Natural killer cell treated with Interleukin-12 subunit alpha and Interleukin-12 subunit beta and Interleukin-15 and Interleukin-18, amount 100 ng/mL, for 72 hours (primary cell): ENCODE measurements at places on chromosomes 1 and 21.

DNA sequence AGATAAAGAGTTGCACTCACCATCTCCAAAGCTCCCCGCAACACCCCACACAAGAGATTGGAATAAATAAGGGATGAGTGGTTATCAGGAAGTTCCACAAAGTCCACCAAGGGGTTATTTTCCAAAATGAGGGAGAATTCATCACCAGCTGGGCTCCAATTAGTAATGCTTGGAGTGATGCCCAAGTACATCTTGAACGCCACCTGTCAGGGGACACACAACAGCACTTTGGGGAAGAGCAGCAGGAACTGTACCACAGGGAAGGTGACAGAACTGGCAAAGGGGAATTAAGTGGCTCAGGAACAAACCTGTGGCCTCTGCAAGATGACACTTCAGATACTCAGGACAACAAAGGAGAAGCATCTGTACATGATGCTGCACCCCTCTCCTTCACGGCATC lies 11.5 kb downstream of the TRAPPC3 start:
- DNase-seq = no peak

DNA sequence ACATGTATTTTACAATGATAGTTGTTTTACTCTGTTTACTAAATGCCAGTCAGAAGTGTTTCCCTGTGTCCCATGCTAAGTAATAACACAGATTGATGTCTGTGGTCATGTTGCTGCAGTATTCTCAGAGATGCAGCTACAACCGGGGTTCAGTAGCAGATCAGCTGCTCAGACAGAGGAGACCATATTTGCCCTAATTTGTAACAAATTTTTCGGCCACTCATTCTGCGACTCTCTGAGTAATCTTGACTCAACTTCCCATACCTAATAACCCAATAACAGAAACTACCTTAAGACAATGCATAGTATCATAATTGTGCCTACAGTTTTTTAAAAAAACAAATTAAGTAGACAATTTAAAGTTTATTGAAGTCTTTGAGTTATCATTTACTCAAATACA lies 32.6 kb downstream of the NIBAN1 start:
- DNase-seq = no peak

DNA sequence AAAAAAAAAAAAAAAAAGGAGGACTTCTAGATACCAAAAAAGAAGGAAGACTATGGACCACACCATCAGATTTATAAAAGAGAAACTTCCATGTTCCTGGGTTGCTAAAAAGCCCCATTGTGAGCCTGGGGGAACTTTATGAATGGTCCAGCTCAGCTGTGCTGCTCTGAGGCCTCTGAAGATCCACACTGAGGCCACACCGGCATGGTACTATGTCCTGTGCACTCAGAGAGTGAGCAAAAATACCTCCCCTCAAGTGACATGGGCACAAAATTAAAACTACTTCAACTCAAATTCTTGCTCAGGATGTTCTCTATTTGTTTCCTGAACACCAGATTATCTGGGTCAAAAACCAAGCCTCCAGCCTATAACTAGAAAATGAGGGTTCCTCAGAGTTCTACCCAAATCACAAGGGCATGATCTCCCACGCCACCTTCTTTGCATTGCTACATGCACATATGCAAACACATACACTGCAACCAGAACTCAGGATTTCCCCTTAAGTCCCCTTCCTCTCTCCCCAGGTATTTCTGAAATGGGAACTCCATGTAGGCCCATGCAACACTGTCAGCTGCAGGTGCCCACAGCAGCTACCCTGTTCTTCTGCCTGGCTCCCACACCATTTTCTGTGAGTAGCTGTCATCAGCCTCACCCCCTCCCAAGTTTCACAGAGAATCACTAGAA lies 94.4 kb downstream of the SH3GLB1 start:
- no peak for DNase-seq

GRCh38 chr1:103958699-103959098 lies 209.0 kb downstream of the AMY1C start:
- no peak for DNase-seq

DNA sequence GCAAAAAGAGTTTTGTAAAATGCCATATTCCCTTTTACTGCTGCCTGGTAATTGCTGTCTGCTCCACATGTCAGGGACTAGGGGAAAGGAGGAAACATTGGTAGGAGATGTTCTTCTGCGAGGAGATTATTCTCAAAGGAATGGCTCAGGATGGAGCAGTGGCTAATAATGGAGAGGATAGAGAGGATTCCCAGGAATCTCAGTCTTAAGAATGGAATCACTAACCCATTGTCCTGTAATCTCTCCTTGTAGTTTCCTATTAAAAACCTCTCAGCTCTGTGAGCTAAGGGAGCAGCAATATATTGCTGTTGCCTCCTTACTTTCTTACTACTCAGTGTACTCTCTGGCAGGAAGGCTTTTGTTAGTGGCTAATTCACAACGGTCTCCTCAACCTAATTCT lies 175.4 kb downstream of the HS2ST1 start:
- DNase-seq = no peak

DNA sequence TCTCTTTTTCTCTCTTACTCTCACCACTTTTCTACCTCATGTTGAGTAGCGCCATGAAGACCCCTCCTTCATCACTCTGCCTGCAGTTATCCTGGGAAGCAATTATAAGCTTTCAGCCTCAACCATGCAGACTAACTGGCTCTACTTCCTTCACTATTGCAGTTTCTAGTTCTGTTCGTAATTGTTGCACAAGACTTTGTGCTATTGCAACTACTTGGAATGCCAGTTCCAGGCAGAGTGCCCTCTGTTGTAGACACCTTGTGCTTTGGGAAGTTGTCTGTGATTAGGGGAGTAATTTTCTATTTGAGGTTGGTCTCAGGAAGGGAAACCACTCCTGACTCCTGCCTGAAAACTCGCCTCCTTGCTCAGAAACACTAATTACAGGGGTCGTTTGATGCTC lies 19.4 kb downstream of the PGM1 start:
- DNase-seq = no peak

- DNase-seq = peak; percentile 48
These were observed 65.8 kb upstream of the VAMP3 start for GRCh38 chr1:7705048-7705907.

DNA sequence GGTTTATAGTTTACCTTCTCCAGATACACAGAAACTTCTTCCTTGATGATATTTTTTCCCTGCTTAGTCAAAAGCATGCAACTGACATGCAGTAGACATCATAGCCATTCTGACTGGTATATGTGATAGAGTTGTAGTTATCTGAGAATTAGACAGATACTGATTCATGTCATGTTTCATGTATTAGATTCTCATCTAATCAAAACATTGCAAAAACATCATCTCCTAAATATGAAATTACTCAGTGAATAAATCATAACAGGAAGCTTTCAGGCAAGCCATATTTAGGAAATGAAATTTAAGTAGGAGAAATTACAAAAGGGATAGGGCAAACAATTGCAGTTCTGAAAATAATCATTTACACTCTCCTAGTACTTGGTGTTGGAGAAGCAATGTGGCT lies 38.4 kb upstream of the ASB17 start:
- no peak for DNase-seq

DNA sequence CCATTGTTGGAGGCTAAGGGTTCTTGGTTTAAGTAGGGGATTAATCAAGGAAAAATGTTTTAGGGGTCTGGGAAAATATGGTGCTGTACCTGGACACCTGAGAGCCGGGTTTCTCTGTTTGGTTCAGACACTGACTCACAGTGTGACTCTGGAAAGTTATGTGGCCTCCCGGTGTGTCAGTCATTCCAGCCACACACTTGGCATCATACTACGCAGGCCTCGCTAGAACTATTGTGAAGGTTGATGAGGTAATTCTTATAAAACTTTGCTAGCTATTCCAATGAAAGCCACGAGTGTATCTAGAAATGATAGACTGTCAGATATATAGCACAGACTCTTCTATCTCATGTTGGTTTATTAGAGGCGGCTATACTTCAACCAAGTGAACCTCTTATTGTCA lies 4.8 kb upstream of the CAMSAP2 start:
- no peak for DNase-seq

DNA sequence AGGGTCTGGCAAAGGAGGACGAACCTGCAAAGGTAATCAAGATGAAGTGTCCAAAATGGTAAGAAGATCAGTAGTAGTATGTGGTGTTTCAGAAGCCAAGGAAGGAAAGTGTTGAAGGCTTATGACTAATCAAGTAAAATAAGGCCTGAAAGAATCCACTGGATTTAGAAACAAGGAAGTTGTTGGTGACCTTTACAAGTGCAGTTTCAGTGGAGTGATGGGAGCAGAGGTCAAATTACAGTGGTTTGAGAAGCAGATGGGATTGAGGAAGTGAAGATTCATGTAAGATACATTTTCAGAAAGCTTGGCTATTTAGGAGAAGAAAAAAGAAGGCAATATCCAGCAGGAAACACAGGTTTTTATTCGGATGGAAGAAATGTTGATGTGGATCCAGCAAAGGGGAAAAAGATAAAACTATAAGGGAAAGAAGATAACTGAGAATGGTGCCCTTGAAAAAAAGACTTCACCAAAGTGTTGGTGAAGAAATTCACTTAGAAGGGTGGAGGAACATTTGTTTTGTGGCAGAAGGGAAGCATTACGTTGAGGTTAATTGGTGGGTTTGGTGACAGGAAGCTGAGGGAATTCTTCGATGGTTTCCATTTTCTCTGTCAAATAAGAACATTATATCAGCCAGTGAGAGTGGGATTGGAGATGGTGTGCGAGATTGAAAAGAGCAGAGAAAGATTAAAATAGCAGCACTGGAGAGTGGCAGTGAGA lies 2.1 kb downstream of the ARMH1 start:
- no peak for DNase-seq

- DNase-seq = no peak
These were observed 3.2 kb downstream of the ANXA9 start for GRCh38 chr1:150985179-150985825.

GRCh38 chr1:22507587-22507986 lies 55.7 kb upstream of the EPHA8 start:
- DNase-seq = no peak

DNA sequence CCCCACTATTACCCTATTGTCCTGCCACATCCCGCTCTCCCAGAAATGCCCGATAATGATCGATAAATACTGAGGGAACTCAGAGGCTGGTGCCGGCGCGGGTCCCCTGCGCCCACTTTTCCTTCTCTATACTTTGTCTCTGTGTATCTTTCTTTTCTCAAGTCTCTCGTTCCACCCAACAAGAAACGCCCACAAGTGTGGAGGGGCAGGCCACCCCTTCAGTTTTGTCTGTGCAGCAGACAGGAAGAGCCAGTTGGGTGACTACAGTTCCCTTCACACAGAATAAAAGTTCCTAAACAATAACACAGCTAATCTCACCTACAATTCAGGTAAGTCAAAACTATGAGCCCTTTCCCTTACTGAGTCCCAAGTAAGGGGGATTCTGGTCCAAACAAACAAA lies 423.7 kb downstream of the SMYD3 start:
- DNase-seq = no peak

- no peak for DNase-seq
These were observed 354.9 kb upstream of the ADAMTS5 start for GRCh38 chr21:27321791-27322190.

- no peak for DNase-seq
These were observed 143.0 kb downstream of the MRPL39 start for GRCh38 chr21:25464275-25464674.

- DNase-seq = peak; percentile 79
These were observed 98.9 kb upstream of the BACE2 start for GRCh38 chr21:41068967-41069642.

DNA sequence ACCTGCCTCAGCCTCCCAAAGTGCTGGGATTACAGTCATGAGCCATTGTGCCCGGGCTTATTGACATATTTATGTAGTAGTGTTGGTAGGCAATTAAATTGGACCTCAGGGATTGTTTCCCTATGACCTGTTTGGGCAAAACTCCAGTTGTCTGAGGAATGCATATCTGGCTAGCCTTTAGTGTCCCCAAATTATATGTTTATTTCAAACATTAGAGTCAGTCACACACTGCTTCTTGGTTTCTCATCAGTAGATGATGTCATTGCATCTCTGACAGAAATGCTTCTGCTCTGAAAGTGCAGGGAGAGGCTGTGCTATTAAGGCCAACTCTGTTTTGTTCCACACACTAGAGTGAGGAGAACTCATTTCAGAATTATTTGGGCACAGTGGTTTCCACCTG lies 12.5 kb downstream of the PIP5K1A start:
- no peak for DNase-seq

- no peak for DNase-seq
These were observed 11.0 kb downstream of the FAM163A start for GRCh38 chr1:179754041-179754624.

DNA sequence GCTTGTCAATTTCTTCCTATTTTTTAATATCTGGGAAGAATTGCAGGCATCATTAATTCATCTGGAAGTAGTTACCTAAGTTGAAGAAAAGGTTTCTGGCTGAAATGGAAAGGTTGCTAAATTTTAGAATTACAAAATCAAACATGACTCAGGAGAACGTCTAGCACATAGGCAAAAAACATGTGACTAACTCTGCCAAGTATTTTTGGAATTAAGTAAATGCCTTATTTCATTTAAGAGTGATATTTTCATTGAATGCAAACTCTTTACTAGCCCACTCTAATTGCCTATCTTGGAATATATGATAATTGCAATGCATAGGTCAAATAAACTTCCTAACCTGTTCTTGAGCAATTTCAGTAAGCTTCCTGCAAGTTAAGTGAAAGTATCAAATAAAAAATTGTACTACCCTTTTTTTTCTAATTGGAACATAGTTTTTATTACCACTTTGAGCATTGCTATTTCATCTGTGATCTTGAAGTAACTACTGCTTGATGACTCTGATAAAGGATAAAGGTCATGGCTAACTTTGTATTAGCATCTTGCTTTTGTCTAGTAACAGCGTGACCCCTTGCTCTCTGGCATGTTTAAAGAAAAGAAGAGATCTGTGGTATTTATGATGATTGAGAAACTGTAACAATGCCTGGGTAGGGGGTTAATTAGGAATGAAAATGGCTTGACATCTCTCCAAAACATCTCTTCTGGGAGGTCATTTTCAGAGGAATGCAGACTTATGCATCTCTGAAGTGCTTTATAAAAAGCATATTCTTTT lies 208.3 kb upstream of the NCAM2 start:
- no peak for DNase-seq

GRCh38 chr1:20058531-20058930 lies 11.5 kb upstream of the PLA2G5 start:
- DNase-seq = peak; percentile 79

DNA sequence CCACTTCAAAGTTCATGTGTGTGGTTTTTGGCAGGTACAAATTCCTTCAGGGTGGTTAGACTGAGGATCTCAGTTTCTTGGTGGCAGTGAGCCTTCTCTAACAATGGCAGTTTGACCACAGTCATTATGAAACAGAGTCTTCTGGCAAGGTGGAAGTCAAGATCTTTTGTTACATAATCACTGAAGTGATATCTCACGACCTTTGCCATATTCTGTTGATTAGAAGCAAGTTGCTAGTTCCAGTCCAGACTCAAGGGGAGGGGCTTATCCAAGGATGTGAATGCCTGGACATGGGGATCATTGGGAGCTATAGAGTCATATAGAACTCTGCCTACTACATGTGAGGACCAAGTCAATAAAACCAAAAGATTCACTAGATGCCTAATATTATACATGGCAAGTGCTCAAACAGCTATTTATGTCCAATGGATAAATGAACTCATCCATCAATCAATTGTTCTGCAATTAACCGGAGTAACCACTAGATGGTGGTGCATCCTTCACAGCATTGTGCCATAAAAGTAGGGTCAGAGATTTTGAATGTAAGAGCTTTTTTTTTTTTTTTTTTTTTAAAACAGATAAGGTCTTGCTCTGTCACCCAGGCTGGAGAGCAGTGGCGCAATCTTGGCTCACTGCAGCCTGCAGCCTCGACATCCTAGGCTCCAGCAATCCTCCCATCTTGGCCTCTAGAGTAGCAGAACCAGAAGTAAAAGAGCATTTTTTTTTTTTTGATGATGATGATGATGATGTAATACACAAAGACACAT lies 131.9 kb downstream of the CRB1 start:
- DNase-seq = no peak
